ENCODE measurements at places on chromosomes 5 and 9.

DNA sequence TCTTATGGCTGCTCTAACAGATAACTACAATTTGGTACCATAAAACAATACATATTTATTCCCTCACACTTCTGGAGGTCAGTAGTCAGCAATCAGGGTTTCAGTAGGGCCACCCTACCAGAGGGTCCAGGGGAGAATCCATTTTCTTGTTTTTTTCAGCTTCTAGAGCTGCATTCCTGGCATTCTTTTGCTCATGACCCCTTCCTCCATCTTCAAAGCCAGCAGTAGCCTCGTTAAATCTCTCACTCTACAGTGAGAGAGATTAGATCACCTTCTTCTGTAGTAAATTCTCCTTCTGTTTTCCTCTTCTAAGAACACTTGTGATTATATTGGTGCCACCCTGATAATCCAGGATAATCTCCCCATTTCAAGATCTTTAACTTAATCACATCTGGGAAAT lies 187.4 kb downstream of the RFK start:
- no peak for DNase-seq

DNA sequence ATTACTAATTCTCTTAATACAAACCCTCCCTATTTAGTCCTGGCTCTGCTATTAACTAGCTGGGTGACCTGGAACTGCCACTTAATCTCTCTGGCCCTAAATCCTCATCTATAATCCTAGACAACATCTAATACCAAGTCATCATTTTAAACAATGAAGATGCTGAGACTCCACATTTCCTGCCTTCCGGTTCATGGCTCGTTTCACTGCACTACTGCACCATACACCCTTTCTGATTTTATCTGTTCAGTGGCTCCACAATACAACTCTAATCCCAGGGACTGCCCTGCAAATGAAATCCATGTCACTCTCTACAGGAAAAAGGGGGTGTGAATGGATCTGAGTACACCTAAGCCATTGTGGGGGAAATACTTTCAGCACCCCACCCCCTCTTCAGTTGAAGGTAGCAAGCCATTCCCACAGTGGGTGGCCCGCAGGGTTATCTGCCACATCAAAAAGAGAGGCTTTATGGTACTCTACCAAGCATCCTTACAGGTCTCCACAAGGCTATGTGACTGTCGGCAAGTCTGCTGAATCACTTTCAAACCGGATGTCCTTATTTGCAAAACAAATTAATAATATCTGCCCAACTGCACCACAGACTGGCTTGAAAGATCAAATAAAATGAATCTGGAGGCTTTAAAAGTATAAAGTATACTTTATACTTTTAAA lies 89.5 kb downstream of the EPB41L4A start:
- no peak for DNase-seq

- DNase-seq, result no peak
Measured at GRCh38 chr5:174970502-174970901, 246.1 kb downstream of the MSX2 start.

DNA sequence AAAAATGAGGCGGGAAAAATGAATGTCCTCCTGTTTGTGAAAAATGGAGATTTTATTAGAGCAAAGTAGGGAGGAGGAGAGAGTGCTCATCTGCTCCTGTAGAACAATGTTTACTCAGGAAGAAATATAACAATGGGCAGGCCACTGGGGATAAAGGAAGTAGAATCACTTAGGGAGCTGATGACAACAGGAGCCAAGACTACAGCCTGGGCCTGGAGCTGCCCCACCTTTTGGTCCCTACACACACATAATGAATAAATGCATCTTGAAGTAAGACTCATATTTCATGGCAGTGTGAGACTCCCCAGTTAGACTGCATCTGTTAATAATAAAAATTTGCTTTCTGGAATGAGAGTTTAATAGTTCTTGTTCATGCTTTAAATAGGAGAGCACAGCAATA lies 1939.8 kb downstream of the EFNA5 start:
- no peak for DNase-seq

DNA sequence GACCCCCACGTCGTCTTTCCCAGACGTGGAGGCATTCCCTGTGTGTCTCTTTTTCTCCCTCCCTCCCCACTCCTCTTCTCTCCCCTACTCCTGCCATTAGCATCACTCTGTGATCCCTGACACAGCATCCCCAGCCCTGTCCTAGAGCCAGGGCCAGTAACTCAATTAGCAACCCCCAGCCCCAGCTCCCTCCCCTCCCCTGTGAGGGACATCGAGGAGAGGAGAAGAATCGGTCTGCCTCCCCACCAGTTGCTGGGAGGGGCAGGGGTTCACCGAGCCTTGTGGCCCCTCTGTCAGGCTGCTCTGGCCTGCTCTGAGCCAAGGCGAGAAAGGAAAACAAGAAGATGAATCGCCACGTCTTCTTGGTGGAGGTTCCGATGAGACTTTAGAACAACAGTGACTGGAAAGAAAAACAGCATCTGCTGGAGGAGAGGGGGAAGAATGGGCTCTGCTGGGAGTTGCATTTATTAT lies 123.1 kb downstream of the PAPPA start:
- DNase-seq, result no peak

GRCh38 chr9:131402073-131402472 lies 8.2 kb downstream of the PRRC2B start:
- DNase-seq, result no peak

- no peak for DNase-seq
Measured at GRCh38 chr5:74063821-74064220, 437.8 kb downstream of the ARHGEF28 start.

DNA sequence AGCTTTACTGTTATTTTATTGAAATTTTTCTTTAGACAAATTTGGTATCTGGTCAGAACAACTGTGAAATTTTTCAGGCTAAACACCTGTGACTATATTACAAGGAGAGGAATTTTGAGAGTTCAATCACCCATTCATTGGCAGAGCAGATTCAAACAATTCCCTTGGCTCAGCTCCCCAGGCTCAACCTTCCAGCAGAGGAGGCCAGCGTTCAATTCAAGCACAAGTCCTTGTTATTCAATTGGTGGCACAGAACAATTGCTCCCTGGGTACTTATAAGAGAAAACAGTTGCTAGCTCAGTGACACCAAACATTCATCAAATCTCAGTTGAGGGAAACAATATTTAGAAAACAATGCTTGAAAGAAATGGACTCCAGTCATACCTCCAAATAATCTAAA lies 83.3 kb downstream of the SUSD1 start:
- no peak for DNase-seq

DNA sequence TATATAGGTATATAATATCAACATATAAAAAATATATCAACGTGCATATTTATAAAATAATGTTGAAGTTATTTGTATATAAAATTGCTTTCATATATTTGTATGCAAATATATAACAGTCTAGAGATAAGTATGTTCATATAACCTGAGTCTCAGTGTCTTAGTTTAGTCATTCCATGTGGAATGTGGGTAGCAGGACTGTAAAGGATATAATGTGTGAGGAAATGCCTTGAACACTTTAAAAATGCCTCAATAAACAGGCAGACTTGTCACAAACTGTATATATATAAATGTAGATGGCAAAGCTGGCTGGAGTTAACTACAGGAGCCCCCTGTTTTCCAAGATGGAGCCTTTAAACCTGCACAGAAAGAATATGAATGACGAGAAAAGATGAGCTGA lies 48.4 kb downstream of the CCDC125 start:
- DNase-seq, result no peak

DNA sequence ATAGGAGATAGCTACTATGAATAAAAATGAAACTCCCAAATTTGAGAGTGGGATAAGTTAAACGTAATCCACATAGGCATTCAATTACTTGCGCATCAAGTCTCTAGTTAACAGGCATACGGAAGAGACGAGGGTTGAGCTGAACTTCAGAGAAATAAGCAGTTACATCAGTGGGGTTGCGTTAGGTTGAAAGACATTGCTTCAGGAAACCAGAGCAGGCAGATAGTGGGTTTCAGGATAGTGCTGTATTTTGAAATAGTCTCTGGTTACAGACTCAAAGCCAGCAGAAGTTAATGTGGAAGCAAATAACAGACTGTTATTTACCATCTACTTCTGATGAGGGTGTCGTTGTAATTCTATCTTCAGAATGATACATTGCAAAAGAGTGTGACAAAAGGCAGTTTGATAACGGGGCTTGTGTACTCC lies 533.4 kb downstream of the PDE4D start:
- no peak for DNase-seq

- no peak for DNase-seq
Measured at GRCh38 chr5:72407078-72407477, 86.9 kb downstream of the PTCD2 start.

DNA sequence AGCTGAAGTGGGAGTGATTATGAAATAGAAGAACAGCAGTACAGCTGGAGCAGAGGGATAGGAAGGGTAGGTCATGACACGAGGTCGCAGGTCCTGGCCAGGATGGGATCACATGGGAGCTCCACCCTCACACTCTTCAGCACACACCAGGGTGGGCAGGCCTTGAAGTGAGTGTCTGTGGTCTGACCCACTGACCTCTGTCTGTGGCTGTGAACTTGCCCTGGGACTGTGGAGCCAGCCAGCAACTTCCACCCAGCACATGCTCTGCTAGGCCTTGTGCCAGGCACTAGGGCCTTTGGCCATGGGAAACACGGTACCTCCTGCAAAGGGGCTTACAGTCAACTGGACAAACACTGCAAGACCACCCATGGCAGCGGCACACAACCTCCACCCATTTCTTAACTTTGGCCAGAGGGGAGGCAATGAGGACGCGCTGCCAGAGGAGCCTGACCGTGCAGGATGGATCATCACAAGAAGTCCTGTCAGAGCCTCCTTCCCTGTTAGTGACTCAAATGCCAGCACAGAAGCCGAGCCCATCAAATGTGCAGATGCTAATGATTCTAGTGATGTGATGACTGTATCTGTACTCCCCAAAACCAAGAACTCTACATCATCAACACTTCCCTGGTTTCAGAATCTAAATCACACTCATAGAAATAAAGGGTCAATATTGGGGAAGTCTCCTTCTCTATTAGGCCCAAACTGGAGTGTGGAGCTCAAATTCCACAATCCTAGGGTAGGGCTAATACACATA lies 113.6 kb downstream of the DPYSL3 start:
- no peak for DNase-seq

- DNase-seq, result no peak
Measured at GRCh38 chr9:69295872-69296552, 29.0 kb upstream of the ENTREP1 start.

GRCh38 chr5:31880449-31880848 lies 241.5 kb downstream of the PDZD2 start:
- DNase-seq, result no peak

- DNase-seq, result no peak
Measured at GRCh38 chr5:3218916-3219650, 376.5 kb upstream of the IRX1 start.

- no peak for DNase-seq
Measured at GRCh38 chr5:143874312-143874711, 62.4 kb downstream of the HMHB1 start.

- no peak for DNase-seq
Measured at GRCh38 chr5:151572657-151573368, 18.3 kb downstream of the FAT2 start.

Measured in CD4-positive, alpha-beta T cell treated with Interferon alpha-2 for 1 hour (primary cell).